ENCODE measurements at places on chromosomes 7 and 10.

- no peak for DNase-seq
Measured at GRCh38 chr7:28759475-28759971, 198.6 kb downstream of the TRIL start.

DNA sequence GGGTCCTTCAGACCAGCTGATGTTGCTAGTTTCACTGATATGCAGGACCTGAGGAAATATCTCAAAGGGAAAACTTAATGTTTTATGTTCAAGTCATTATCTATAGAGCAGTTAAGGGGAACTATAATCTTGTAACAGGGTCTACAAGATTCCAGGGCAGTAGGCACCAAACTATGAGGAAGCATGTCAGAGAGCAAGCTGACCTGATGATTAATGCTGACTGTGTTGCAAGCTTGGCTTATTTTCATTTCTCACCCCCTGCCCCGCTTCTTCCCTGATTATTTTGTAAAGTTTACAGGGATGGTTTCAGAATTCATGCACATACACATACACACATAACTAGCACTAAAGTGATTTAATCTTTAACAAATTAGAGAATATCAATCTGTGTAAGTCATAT, 84.3 kb upstream of the CACNA2D1 start:
- DNase-seq, result no peak

- DNase-seq, result no peak
Measured at GRCh38 chr10:44703241-44704155, 207.6 kb upstream of the TMEM72 start.

DNA sequence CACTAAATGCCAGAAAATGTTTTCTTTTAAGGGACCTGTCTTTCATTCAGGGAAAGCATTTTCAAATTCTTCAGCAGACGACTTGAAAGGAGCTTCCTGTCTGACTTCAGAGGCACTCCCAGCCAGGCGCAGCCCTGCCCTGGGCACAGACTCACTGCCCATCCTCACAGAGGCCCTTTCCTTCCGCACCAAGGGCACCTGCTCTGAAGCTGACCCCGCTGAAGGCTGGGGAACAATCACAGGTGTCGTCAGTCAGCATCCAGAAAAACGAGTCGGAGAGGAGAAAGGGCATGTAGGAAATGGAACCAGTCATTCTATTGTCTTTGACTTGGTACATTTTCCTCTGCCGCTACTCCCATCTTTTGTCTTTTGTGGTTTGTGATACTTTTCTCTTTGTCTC, 125.3 kb upstream of the PARD3 start:
- no peak for DNase-seq

DNA sequence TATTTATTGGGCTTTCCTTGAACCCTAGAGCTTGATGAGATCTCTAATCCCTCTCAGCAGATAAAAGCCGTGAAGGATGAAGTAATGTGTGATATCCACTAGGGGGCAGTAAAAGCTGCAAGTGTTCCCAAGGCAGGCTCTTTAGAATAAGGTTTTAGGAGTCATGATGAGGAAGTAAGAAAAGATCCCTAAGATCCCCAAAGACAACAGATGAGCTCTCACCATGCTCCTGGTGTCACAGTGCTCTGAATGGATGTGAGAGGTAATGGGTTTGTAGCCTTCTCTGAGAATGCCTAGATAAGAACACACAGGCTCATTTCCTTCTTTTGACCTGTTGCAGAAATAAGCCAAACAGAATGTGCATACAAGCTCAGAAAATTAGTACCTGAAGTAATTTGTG, 70.4 kb upstream of the ITPRID1 start:
- DNase-seq, result no peak

DNA sequence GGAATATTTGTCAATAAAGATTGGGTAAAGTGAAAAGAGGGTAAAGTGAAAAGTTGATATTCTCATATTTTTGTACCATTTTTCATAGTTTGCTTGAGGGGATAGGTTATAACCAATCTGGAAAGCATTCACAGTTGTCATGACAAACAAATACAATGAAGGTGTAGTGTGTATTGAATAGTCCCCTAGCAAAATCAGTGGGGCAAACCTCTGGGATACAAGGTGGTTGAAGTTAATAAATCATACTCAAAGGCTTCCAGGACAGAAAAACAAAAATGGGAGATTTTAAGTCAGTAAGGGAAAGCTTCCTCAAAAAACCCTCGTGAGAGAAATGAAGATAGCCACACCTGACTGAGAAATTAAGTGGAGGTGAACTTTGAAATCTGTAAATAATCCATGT, 39.4 kb downstream of the PHTF2 start:
- no peak for DNase-seq
